DND-41 (cell line): ENCODE measurements at places on chromosomes 4 and X.

DNA sequence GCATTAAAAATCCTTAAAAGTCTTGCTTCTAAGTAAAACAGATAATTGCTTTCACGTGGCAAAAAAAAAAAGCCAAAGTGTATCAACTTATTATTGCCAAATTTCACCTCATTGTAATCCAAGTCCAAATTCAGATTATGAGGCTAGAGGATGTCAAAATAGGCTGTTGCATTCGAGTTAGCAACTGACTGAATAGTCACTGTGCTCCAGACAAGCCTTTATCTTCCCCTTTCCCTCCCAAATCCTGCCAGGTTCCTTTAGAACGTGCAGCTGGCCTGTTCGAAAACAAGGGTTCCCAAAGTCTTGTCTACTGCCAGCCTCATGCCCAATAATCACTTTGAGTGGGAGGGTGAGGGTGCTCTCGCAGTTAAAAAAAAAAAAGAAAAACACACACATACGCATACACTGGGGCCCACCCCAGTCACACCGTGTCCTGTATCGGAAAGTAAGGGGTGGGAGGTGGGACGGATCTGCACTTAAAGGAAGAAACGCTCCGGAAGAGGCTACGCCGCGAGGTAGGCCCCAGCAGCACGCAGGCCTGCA is 603 bp downstream of the MAD2L1 start:
- peaks cover 44% of the 10 kb centered on the region for H3K36me3 ChIP-seq
- peak; percentile 78 for DNase-seq
- peak overlapping the region; percentile 97 for H3K27ac ChIP-seq
- peaks cover 72% of the 10 kb centered on the region for H3K4me1 ChIP-seq
- no peaks in the 10 kb centered on the region for H3K27me3 ChIP-seq
- H3K4me3 ChIP-seq: peak overlapping the region; percentile 73

- H3K36me3 ChIP-seq: no peaks in the 10 kb centered on the region
- H3K27ac ChIP-seq: no peak overlapping the region
- H3K4me1 ChIP-seq: no peaks in the 10 kb centered on the region
Observed at GRCh38 chr4:105483840-105484239, 10.0 kb upstream of the PPA2 start.

DNA sequence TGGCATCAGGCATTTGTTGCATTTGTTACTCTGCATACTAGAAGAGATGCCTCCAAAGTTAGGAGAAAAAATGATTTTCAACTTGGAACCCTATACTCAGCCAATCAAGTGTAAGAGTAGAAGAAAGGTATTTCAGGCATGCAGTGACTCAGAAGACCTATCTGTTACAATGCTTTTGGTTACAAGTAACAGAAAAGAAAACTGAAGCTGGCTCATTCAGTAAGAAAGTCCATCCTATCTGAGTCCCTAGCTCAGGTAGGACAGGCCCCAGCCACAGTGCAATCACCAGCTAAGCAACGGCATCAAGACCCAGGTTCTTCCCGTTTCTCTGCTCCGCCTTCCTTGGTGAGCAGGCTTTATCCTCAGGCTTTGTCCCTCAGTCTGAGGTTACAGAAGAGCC is 23.3 kb downstream of the MECP2 start:
- DNase-seq: no peak
- H3K27ac ChIP-seq: no peak overlapping the region
- H3K4me3 ChIP-seq: no peak overlapping the region
- no peaks in the 10 kb centered on the region for H3K4me1 ChIP-seq
- H3K36me3 ChIP-seq: peaks cover 12% of the 10 kb centered on the region

GRCh38 chrX:28920153-28920943 is 333.1 kb downstream of the IL1RAPL1 start:
- no peaks in the 10 kb centered on the region for H3K27me3 ChIP-seq
- no peak for DNase-seq
- no peak overlapping the region for H3K4me3 ChIP-seq
- no peaks in the 10 kb centered on the region for H3K36me3 ChIP-seq
- no peak overlapping the region for H3K27ac ChIP-seq

DNA sequence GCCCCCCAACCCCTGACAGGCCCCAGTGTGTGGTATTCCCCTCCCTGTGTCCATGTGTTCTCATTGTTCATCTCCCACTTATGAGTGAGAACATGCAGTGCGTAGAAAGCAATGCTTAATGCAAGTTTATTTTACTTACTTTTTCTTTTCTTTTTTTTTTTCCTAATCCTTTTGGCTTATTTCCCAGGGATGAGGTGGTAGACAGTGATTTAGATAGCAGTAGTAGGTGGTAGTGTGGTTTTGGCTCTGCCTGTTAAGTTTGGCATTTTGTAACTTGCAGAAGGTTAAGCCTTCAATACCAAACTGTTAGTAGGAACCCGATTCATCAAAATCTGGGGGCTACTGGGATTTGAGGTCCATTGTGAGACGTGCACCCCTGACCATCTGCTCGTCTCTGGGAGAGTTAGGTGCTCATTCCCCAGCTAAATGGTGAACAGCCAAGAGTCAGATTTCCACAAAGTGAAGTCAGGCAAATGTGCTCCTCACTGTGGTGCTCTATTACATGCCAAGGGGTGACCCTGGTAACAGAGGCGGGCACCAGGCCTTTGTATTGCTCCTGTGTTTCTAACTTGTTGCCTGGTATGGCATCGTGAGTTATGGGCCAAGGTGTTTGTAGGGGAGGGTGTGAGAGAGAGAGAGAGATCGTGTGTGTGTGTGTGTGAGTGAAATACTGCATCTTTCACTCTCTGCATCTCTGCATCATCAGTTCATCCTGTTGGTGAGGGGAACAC is 70.3 kb downstream of the PHOX2B start:
- H3K4me3 ChIP-seq: no peak overlapping the region
- H3K4me1 ChIP-seq: no peaks in the 10 kb centered on the region
- no peaks in the 10 kb centered on the region for H3K36me3 ChIP-seq

GRCh38 chr4:839675-840443 is 13.9 kb upstream of the CPLX1 start:
- no peaks in the 10 kb centered on the region for H3K4me1 ChIP-seq
- no peak overlapping the region for H3K4me3 ChIP-seq
- H3K27ac ChIP-seq: no peak overlapping the region
- H3K27me3 ChIP-seq: no peaks in the 10 kb centered on the region
- peaks cover 6% of the 10 kb centered on the region; the same call in 1 of the 2 replicates for H3K36me3 ChIP-seq

DNA sequence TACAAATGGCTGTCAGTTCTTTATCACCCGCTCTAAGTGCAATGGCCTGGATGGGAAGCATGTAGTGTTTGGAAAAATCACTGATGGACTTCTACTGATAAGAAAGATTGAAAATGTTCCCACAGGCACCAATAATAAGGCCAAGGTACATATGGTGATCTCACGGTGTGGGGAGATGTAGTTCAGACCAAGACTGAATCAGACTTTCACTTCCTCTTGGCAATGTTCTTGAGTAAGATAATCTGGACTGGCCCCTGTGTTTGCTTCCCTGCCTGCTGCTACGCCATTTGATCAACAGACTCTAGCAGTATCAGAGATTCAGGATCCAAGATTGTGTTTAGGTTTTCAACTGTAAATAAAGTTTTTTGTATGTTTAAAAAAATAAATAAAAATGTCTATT is 682.2 kb upstream of the AMOT start:
- H3K4me1 ChIP-seq: no peaks in the 10 kb centered on the region
- H3K27me3 ChIP-seq: no peaks in the 10 kb centered on the region
- no peak for DNase-seq
- H3K36me3 ChIP-seq: no peaks in the 10 kb centered on the region
- H3K4me3 ChIP-seq: no peak overlapping the region
- H3K27ac ChIP-seq: no peak overlapping the region

DNA sequence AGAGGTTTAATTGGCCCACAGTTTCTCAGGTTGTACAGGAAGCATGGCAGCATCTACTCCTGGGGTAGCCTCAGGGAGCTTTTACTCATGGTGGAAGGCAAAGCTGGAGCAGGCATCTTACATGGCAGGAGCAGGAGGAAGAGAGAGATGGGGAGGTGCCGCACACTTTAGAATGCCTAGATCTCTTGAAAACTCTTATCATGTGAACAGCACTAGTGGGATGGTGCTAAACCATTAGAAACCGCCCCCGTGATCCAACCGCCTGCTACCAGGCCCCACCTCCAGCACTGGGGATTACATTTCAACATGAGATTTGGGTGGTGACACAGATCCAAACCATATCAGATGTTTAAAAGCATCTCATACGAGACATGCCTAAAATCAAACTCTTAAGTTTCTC is 41.6 kb upstream of the SCOC start:
- H3K27ac ChIP-seq: no peak overlapping the region
- DNase-seq: no peak
- no peak overlapping the region for H3K4me3 ChIP-seq
- peaks cover 4% of the 10 kb centered on the region for H3K27me3 ChIP-seq

GRCh38 chrX:109783701-109784079 is 50.6 kb upstream of the ACSL4 start:
- H3K4me3 ChIP-seq: no peak overlapping the region
- no peaks in the 10 kb centered on the region for H3K4me1 ChIP-seq
- no peaks in the 10 kb centered on the region for H3K36me3 ChIP-seq
- no peak overlapping the region for H3K27ac ChIP-seq
- no peaks in the 10 kb centered on the region for H3K27me3 ChIP-seq
- no peak for DNase-seq

- H3K27me3 ChIP-seq: no peaks in the 10 kb centered on the region
- no peak overlapping the region for H3K27ac ChIP-seq
- no peaks in the 10 kb centered on the region for H3K4me1 ChIP-seq
Observed at GRCh38 chr4:152172146-152172545, 363.7 kb downstream of the FBXW7 start.

- H3K27ac ChIP-seq: no peak overlapping the region
- DNase-seq: no peak
- peaks cover 31% of the 10 kb centered on the region for H3K4me1 ChIP-seq
- peaks cover 42% of the 10 kb centered on the region for H3K36me3 ChIP-seq
Observed at GRCh38 chrX:119238557-119238956, 2.5 kb downstream of the PGRMC1 start.

DNA sequence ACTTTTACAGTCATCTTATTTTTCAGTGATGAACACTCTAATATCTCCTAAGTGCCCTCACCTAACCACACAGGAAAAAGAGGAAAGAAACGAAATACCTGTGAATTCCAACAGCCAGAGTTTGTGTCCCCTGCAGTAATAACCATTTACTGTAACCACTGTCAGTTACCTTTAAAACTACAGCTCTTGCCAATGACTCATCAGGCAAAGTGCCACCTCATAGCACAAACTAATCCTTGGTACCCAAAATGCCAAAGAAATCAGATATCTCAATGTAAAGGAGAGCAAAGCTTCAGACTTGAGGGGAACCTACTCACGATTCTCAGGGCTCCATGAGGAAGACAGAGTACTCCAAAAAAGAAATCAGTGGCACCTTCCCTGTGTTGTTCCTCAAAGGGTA is 146.5 kb downstream of the NDST3 start:
- no peak for DNase-seq
- peaks cover 35% of the 10 kb centered on the region for H3K36me3 ChIP-seq

DNA sequence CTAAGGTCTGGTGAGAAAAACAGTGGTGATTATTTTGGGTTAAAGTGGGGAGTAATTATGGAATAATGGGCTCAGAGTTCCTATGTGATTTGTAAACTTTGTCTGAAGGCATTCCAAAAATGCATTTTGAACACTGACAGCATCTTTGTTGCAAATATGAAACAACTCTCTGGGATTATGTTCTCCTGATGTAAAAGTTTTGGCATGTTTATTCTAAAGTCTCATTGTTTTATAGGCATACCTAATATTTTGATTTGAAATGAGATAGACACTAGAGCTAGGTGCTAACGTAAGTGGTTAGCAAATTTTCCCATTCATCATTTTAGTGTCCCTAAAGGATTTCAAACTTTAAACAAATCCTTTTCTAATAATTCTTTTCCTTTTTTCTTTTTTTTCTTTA is 140.9 kb upstream of the ANXA3 start:
- no peak overlapping the region for H3K27ac ChIP-seq
- no peaks in the 10 kb centered on the region for H3K27me3 ChIP-seq
- H3K4me1 ChIP-seq: no peaks in the 10 kb centered on the region
- DNase-seq: no peak
- H3K4me3 ChIP-seq: no peak overlapping the region
- H3K36me3 ChIP-seq: no peaks in the 10 kb centered on the region

DNA sequence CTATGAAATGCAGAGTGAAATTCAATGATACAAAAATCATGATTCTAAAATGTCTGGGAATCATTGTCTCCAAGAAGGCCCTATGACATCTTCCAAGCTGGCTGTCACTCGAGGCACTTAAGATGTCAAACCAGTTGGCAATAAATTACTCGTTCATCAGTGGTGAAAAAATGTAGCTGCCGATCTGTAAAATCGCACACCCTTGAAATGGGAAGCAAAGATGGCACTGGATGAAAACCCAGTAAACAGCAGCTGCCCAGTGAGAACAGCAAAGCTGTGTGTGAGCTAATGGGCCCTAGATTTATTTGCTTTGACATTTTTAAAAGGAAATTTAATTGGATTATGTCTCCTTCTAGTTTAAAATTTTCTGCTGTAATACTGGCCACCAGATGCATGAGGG is 181.9 kb upstream of the NDP start:
- H3K27ac ChIP-seq: no peak overlapping the region
- no peaks in the 10 kb centered on the region for H3K27me3 ChIP-seq
- H3K36me3 ChIP-seq: no peaks in the 10 kb centered on the region
- H3K4me1 ChIP-seq: no peaks in the 10 kb centered on the region
- H3K4me3 ChIP-seq: no peak overlapping the region

- H3K36me3 ChIP-seq: no peaks in the 10 kb centered on the region
- H3K4me3 ChIP-seq: no peak overlapping the region
- H3K4me1 ChIP-seq: no peaks in the 10 kb centered on the region
- no peaks in the 10 kb centered on the region for H3K27me3 ChIP-seq
- no peak for DNase-seq
Observed at GRCh38 chr4:28774344-28774743, 1913.7 kb downstream of the STIM2 start.

DNA sequence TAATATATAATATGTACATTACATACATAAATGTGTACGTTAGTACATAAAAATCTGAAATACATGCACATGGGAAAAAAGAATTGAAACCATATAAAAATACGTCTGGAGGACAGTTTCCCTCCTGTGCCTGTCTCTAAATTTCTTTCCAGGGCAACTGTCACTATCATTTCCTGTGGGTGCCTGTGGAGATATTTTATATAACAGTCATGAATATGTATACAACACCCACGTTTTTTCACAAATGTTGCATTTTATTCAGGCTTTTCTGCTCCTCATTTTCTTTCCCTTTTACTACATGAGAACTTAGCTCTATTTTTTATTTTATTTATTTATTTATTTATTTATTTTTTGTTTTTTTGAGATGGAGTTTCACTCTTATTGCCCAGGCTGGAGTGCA is 24.2 kb upstream of the GRPEL1 start:
- DNase-seq: no peak
- H3K4me1 ChIP-seq: no peaks in the 10 kb centered on the region
- H3K27ac ChIP-seq: no peak overlapping the region
- no peak overlapping the region for H3K4me3 ChIP-seq
- H3K27me3 ChIP-seq: peaks cover 4% of the 10 kb centered on the region
- no peaks in the 10 kb centered on the region for H3K36me3 ChIP-seq

DNA sequence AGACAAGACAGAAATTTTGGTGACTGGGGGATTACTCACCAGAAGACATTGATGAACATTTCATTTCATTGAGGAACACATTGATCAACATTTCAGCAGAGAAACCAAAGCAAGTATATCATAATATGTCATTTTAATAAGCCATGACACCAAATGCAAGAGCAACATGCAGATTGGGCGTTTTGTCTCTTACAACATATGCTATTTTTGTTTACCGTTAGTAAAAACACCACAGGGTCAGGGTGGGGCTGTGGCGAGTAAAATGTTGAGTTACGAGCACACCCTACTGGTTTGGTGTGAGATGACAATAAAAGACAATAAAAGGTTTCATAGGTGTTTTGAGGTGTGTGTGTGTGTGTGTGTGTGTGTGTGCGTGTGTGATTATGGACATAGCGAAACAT is 294.5 kb downstream of the PDGFC start:
- H3K4me1 ChIP-seq: no peaks in the 10 kb centered on the region
- DNase-seq: no peak
- H3K4me3 ChIP-seq: no peak overlapping the region
- no peak overlapping the region for H3K27ac ChIP-seq

GRCh38 chr4:82948647-82949204 is 48.2 kb downstream of the THAP9 start:
- H3K27ac ChIP-seq: no peak overlapping the region
- peaks cover 60% of the 10 kb centered on the region for H3K36me3 ChIP-seq
- no peak overlapping the region for H3K4me3 ChIP-seq
- no peak for DNase-seq
